ENCODE measurements at places on chromosomes 7 and 10. TPM values are rescaled to one million over a fixed set of nuclear protein-coding genes. Genes with fewer than 3 reads are reported as not detected.

DNA sequence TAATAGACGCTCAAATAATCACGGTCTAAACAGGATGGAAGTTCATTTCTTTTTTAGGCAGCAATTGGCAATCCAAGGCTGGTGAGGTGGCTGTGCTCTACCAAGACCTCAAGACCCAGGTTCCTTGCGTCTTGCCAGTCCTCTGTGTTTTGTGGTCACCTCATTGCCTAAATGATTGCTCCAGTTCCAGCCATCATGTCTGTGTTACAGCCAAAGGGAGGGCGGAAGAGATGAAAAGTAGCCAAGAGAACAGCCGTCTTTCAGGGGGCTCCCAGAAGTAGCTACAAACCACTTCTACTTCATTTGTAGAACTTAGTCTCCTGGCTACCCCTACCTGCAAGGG is 19.2 kb upstream of the C10orf67 start:
- no peak for DNase-seq

DNA sequence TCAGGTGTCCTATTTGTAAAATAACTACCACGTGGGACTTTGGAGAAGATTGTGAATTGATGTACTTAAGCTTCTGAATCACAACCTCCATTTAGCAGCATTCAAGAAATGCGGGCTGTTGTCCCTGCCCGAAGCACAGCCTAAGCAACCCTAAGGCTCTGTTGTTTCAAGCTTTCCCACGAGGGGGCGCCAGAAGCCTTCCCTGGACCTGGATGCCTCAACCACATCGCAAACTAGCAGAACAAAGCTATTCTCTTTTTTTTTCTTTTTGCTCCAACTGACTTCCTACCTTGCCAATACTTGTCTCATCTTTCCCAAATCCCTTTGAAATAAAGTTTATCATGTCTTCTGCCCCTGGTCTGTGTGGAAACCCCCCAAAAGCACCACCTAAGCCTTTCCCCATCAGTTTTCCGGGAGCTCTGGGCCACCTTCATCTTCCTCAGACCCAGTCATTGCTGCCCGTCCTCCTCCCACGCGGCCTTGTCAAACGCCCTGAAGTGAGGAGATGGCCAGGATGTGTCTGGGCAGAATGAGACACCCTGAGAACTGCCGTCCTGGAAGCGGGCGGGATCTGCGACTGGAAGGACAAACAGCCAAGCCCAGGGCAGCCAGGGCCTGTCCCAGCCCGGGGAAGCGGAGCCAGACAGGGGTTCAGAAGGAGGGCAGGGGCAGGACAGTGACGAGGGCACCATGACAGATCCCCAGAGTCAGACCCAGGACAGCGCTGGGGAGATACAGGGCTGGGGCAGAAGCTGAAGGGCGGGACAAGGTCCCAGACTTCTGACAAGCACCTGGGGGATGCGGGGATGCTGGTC is 112.7 kb downstream of the SLIT1 start:
- DNase-seq, result peak; percentile 15

DNA sequence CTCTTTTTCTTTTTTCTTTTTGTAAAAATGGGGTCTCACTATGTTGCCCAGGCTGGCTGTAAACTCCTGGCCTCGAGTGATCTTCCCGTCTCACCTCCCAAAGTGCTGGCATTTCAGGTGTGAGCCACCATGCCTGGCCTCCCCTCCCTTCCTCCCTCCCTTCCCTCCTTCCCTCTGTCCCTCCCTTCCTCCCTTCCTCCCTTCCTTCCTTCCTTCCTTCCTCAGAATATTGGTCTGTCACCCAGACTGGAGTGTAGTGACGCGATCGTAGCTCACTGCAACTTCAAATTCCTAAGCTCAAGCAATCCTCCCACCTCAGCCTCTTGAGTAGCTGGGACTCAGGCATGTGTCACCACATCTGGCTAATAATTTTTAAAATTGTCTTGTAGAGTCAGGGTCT is 8.4 kb downstream of the AGAP3 start:
- DNase-seq, result no peak

DNA sequence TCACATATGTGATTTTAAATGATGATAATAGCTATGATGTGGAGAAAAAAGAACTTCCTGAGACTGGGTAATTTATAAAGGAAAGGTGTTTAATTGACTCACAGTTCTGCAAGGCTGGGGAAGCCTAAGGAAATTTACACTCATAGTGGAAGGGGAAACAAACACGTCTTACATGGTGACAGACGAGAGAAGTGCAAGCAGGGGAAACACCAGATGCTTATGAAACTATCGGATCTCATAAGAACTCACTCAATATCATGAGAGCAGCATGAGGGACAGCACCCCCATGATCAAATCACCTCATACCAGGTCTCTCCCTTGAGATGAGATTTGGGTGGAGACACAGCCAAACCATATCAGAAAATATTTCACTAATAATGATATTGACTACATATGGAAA is 4.1 kb upstream of the LIPN start:
- DNase-seq, result no peak

GRCh38 chr7:38185395-38186307 is 7.6 kb downstream of the STARD3NL start:
- DNase-seq, result no peak

DNA sequence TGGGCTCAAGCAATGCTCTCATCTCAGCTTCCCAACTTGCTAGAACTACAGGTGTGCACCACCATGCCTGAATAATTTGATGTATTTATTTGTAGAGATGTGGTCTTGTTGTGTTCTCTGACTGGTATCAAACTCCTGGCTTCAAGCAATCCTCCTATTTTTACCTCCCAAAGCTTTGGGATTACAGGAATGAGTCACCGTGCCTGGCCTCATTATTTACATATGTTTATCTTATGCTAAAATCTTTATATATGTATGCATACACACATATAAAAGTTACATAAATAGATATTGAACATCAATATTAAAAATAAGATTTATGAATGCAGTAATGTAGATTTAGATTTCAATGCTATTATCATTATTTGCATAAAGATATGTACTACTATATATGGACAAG is 1634.5 kb upstream of the LRRTM3 start:
- no peak for DNase-seq

TMEM229A gene
- not detected for total RNA-seq

All from foreskin keratinocyte (primary cell).